ENCODE measurements at places on chromosomes 1 and 21.

DNA sequence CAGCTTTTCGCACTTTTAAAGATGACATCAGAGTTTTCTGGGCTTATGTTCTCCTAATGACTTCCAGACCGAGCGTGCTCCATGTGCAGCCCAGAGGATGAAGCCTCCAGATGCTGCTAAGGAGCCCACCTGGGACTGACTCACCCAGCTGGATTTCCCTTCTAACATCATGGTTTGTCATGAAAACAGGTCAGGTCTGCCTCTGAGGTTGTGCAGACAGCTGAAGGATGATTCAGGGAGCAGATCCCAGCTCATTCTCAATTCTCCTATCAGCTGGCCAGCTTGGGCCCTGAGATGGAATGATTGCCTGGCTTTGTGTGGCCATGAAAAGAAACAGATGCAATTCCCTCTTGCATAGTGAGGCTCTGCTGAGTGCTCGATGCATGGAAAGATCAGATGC, 123.9 kb upstream of the DUSP10 start:
- no peak for DNase-seq

DNA sequence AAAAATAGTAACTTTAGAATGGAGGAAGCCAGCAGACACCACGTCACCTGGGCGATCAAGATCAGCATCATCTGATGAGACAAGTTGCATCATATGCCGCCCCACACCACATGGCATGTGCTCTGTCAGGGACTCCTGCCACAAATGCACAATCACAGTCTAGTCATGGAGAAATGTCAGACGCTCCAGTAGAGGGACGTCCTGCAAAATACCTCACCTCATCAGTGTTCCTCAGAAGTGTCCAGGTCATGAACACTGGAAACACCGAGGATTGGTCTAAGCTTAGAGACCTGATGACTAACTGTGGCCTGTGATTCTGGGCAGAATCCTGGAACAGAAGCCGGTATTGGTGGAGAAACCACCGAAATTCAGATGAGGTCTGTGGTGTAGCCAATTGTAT, 14.3 kb downstream of the ADARB1 start:
- no peak for DNase-seq

GRCh38 chr1:8670371-8670818, 147.0 kb downstream of the RERE start:
- no peak for DNase-seq

DNA sequence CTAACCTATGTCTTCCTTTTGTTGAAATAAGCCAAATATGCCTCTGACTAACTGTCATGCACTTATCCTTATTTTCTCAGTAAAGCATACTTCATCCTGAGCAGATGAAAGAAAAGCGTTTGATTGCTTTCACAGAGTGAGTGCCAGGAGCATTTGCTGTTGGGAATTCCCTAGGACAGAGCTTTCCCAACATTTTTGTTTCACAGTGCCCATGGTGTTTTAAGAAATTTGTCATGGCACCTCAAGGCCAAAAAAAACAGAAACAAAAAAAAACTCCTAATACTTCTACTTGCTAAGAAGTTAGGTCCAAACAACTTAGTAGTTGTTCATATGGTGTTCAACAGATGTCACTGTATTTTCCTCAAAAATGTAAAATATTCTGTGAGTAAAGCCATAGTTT, 120.8 kb upstream of the BMP8A start:
- DNase-seq, result no peak

DNA sequence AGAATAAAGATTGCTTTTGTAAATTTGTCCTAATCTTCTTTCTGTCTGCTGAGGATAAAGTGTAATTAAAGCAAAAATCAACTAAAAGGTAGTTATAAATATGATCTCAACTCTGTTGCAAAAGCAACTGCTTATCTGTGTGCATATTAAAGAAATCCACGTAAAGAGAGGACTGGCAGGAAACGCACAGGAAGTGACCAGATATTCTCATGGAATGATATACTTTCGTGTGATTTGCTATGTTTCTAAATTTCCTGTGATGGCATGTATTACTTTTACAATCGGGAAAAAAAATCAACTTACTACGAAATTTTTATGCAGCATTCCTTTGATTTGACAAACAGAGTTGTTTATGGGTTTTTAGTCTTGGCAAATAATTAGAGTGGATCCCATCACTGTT, 75.4 kb downstream of the RGS2 start:
- no peak for DNase-seq

DNA sequence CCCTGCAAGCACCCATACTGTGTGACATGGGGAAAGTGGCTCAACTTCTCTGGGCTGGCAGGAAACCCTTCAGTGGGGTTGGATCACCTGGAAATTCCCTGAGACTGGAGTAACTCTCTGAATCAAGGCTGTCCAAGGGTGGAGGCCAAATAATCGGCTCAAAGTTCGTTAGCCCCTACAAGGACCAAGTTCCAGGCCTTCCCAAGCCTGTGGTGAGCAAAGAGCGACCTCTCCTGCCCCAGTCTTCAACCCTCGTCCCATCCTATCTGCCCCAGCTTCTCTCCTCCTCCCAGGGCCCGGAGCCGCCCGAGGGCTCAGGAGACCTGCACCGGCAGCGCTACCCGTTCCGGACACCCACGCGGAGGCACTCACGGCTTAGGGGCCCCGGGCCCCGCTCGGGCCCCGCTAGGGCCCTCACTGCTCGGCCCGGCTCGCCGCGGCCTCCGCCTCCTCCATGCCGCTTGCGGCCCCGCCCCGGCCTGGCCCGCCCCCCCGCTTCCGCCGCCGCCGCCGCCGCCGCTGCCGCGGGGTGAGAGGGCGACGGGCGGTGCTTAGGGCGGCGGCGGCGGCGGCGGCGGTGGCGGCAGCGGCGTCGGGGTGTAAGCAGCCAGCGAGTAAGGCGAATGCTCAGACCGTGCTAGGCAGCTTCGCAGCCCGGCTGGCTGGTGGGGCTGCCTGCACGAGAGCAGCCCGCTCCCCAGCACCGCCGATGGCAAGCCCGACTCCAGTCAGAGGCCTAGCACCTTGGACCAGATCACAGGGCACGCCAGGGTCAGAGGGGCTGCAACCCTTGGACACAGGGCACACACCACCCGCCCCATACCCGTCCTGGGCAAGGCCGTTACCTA, at the start of gene POMGNT1:
POMGNT1 (minus strand) TSS at position 471 of the 848 bp plus-strand sequence. CDS start 613 bp downstream, outside the sequence.
- peak; percentile 75 for DNase-seq

Measured in activated CD8-positive, alpha-beta memory T cell treated with anti-CD3 and anti-CD28 coated beads for 48 hours (primary cell).